ENCODE measurements at places on chromosomes 6 and 20.

DNA sequence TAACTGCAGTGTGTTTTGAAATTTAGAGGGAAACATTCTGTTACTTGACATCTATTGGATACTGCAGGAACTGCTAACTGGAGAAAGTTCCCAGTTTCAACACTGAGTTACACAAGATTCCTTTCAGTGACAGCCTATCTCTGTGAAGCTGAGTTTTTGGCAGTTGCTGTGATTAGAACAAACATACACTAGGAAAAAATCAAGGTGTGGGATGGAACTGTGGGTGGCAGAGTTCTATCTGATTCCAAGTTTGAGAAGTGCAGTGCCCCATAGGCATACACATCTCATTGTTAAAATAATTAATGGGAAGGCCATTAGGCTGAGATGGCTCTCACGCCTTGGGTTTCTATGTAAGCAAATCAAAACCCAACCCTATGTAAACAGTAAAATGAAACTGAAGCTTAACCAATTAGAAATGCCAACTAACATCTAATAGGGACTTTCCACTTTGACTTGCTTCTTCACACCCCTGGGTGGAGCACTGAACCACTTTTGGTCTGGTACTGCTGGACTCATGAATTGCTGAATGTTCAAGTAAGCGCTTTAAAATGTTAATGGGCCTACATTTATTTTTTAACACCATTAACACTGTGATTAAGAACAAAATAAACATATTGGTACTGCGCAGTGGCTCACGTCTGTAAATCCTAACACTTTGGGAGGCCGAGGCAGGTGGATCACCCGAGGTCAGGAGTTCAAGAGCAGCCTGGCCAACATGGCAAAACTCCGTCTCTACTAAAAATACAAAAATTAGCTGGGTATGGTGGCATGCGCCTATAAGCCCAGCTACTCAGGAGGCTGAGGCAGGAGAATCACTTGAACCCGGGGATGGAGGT lies 55.2 kb upstream of the TBC1D7 start:
- no peak for DNase-seq

- no peak for DNase-seq
These were observed 2.3 kb upstream of the REV3L start for GRCh38 chr6:111485342-111485741.

DNA sequence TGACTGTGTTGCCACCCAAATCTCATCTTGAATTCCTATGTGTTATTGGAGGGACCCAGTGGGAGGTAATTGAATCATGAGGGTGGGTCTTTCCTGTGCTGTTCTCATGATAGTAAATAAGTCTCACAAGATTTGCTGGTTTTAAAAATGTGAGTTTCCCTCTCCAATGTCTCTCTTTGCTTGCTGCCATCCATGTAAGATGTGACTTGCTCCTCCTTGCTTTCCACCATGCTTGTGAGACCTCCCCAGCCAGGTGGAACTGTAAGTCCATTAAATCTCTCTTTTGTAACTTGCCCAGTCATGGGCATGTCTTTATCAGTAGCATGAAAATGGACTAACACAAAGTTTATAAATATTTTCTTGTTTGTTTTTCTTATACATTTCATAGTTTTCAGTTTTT lies 990.5 kb upstream of the CITED2 start:
- DNase-seq, result no peak

- no peak for DNase-seq
These were observed 42.2 kb upstream of the NFATC2 start for GRCh38 chr20:51584737-51585136.

DNA sequence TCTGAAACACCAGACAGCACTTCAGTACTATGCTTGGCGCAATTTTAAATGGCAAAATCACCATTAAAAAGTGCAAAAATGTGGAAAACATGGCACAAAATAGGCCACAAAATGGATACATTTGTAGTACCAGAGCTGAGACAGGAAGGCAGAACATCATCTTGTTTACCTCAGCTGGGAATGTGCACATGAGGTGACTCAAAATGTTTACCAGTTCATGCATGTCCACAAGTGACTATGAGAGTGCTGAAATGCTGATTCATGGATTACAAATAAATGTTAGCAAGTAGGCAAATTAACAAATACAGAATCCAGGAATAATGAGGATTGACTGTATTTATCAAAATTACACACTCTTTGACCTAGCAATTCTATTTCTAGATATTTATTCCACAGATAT lies 201.6 kb downstream of the ISM1 start:
- DNase-seq, result no peak

Data from cortex of kidney (tissue), 1 donor.